C1 segment of cervical spinal cord (tissue), 14 donors: ENCODE measurements at places on chromosomes 6 and 20.

- no peak for DNase-seq
Measured at GRCh38 chr6:89299466-89299850, 15.6 kb downstream of the GABRR2 start.

DNA sequence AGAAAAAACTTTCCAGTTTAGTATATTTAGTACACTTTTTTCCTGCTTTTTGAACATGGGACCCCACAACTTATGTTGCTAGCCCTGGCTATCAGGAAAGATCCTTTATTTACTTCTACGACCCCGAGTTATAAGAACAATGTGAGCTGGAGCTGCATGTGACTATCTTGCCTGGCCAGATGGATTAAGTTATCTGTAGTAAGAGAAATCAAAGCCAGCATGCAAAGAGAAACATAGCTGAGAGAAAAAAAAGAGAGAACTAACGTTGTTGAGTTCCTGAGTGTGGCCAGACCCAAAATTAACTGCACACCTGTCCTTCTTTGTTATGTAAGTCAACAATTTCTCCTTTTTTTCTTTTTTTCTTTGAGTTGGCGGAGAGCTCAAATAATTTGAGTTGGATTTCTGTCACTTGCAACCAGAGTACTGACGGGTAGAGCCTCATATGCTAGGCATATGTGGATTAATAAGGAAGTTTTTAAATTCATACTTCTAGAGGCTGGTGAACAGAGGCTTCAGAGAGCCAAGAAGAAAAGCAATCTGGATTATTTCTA lies 219.5 kb downstream of the HACE1 start:
- no peak for DNase-seq

- DNase-seq: no peak
Measured at GRCh38 chr6:43970068-43970912, 157.0 kb downstream of the MRPL14 start.

GRCh38 chr20:671252-672030 lies 4.2 kb downstream of the SCRT2 start:
- no peak for DNase-seq

DNA sequence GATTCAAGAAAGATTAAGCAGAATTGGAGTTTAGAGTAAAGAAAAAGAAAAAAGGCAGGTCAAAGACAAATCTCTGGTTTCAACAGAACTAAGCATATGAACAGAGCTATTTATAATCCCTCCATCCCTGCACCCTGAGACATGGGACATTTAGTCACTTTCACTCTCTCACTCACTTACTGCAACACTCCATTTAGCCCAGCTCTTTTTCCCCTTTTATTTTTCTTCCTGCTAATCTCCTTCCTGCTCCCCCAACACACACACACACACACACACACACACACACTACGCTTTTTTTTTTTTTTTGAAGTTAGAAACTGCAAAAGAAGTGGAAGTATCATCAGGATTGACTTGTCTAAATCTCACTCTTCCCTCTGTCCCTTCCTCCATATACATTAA lies 45.1 kb upstream of the TBC1D7 start:
- DNase-seq: no peak

- no peak for DNase-seq
Measured at GRCh38 chr20:60144404-60144803, 186.2 kb downstream of the CDH26 start.

GRCh38 chr6:148819852-148820251 lies 73.0 kb downstream of the UST start:
- no peak for DNase-seq

GRCh38 chr6:138105880-138106664 lies 1.1 kb downstream of the PERP start:
- no peak for DNase-seq

DNA sequence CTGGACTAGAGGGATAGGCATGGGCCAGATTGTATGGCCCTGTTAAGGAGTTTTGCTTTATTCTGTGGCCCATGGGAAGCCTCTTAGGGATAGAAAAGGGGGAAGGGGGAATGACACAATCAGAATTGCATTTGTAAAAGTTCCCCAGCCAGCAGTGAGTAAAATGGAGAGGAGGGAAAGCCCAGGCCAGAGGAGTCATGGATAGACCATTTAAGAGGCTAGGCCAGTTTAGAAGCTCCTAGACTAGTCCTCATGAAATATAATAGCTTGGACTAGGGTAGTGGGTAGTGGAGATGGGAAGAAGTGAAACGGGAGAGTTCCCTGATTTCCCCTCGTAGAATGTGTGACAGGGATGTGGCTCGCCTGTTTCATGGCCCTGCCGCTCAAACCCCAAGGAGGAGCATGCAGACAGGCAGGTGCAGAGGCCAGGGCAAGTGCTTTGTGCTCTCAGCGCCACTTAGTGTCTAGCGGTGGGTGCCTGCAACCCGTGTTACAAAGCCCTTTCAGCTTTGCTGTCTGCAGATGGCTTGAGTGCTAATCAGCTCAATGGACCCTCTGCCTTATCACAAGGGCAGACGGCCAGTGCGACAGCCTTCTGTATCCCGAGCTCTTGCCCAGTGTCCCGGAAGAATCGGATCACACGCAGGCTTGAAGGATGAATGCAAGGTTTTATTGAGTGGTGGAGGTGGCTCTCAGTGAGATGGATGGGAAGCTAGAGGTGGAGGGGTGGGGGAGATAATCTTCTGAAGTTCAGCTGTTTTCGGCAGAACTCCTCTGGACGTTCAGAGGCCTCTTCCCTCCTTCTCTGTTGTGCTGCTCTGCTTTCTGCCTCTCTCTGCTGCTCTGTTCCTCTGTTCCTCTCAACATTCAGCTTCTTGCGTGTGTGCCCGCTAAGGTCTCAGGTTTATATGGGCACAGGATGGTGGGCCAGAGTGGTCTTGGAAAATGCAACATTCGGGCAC lies 141.1 kb downstream of the CEP57L1 start:
- DNase-seq: no peak

- no peak for DNase-seq
Measured at GRCh38 chr6:152094992-152095592, 287.6 kb downstream of the ESR1 start.

DNA sequence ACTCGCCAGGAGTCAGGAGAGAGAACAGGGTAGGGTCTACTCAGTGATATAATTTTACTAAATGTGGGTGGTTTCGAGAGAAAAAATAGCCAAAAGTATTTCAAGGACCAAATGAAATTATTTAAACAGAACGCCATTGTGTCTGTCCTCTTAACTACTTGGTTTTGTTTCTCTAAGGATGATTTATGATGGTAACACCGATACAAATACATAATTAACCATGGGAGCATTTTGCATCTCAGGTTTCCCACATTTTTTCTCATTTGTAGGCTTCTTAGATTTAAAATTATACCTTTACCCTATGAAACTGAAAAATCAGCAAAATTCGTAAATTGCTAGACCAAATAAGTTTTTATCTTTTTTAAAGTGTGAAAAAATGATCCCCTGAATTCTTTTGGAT lies 188.2 kb downstream of the ZFP64 start:
- no peak for DNase-seq

DNA sequence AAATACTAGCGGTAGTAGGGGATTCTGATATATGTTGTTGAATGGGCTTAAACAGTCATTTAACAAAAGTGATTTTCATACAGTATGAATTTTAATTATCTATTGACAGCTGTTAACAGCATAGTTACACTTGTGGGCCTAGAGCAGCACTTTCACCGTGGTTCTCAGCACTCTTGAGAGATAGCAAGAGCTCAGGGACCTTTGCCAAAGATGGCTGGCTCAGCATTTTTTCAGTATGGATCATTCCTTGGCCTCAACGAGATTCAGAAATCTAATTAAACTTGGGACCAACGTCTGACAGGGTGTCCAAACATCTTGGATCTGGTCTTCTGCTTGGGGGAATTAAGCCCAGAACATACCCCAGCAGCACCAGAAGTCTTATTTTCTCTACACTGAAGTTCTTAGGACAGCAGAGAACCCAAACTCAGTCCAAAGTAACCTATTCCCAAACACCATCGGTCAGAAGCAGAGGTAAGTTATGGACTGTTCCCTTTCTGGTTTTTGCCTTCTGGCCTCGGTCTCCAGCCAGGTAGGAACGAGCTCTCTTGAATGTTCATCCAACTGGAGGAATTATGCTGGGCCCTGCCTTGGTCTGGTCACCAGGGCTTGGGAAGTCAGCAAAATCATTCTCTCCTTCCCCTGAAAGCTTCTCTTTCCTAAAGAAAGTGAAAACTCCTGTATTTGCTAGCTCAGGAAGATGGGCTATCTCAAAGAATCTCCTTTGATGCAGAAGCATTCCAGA lies 25.7 kb downstream of the PRPH2 start:
- no peak for DNase-seq

- DNase-seq: no peak
Measured at GRCh38 chr6:57263739-57264138, 41.6 kb upstream of the RAB23 start.

GRCh38 chr20:34535857-34536256 lies 19.6 kb downstream of the DYNLRB1 start:
- DNase-seq: no peak

DNA sequence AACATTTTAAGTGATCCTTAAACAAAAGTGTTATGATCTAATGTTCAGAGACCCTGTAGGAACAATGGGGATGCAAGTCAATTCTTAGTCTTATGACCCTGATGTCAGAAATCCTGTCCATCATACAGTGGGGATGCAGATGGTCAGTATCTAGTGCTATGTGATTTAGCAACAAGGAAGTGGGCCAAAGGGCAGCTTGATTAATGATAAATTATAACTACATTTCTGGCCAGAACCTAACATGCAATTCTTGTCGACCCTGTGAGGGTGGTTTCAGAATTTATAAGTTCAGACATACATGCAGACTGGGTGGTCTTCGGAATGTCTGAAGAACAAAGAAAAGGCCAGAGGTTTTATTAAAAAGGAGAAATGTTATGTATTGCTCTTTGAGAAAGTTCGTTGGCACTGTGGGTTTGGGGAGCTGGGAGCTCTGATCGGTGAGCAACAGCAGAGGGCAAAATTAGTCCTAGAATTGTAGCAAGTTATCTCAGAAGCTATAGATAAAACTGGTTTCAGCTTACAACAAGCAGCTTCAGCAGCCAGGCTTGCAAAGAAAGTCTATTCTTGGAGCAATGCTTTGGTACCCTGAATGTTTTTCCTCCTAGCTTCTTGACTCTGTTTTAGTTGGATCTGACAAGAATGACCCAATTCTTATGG lies 50.8 kb downstream of the RPF2 start:
- DNase-seq: no peak

GRCh38 chr6:157273756-157274470 lies 49.4 kb downstream of the TMEM242 start:
- DNase-seq: no peak

DNA sequence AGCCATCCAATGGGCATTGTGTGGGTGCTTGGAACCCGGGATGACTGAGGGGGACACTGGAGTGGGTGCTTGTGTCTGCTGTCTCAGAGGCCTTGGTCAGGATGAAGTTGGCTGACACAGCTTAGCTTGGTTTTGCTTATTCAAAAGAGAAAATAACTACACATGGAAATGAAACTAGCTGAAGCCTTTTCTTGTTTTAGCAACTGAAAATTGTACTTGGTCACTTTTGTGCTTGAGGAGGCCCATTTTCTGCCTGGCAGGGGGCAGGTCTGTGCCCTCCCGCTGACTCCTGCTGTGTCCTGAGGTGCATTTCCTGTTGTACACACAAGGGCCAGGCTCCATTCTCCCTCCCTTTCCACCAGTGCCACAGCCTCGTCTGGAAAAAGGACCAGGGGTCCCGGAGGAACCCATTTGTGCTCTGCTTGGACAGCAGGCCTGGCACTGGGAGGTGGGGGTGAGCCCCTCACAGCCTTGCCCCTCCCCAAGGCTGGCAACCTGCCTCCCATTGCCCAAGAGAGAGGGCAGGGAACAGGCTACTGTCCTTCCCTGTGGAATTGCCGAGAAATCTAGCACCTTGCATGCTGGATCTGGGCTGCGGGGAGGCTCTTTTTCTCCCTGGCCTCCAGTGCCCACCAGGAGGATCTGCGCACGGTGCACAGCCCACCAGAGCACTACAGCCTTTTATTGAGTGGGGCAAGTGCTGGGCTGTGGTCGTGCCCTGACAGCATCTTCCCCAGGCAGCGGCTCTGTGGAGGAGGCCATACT lies 49.4 kb downstream of the PYGB start:
- DNase-seq: no peak

DNA sequence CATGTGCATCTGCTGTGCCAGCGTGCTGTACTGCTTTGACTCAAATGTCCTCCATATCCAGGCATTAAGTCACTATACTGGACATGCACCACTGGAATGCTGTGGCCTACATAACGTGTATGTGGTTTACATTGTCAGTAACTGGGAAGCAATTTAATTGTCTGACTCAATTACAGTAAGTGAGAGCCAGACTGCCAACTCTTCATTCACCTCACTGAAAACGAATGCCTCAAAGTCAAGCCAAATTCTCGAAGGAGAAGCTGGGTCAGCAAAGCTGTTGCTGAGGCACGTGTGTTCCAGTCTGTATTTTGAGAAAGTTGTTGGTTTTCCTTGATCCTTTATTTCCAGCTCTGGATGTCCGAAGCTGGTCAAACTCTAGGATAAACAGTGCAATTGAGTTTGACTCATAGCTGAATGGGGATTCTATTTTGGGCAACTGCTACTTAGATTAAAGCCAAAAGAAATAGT lies 534.3 kb downstream of the COL12A1 start:
- no peak for DNase-seq

DNA sequence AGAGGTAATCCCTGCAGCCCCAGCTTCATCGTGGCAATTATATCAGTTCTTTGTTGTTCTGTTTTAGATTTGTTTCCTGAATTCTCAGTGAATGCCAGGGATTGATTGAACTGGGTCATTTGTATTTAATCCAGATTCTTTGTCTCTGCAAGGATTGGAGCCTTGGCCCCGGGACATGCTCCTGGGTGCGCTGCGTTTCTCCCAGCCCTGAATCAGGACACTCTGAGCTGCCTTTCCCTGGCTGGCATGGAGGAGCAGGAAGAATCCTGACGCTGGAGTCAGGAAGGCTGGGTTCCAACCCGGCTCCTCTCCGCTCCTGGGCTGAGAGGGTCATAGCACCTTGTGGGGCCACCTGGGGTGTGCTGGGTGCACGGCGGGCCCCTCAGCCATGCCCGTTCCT lies 545.6 kb downstream of the QKI start:
- DNase-seq: no peak

DNA sequence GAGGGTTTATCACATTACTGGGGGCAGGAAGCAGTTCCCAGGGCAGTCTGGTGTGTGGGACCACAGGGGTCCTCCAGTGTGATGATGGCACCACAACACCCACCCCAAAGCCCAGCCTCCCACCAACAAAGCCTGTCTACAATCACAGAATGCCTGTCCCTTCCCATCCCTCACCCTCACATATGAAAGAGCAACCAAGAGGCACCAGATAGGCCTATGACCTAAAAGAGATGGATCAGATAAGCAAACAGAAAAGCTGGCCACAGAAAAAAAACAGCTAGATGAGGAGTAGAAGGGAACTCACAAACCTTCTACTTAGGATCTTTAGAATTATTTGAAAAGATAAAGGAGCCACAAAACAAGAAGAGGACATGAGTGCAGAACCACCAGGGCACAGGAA lies 54.3 kb downstream of the SERAC1 start:
- no peak for DNase-seq
